SHP77 treated with DMSO at 0.1 percent for 48 hours (cell line): ENCODE measurements at places on chromosomes 16 and 17.

DNA sequence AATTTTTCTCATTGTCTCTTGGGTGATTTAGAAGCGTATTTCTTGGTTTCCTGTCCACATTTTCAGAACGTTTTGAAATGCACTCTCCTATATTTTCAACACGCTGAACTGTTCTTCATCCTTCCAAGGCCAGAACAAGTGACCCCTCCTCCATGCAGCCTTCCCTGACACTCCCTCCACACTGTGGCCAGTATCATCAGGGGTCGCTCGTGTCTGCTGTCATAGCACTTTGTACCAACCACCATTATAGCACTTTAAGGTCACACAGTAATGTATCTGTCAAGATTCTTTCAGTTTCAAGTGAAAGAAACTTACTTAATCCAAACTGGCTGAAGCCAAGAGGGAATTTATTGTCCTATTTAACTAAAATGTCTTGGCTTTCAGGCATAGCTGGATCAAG is 17.5 kb upstream of the IL21R start:
- DNase-seq, result no peak

GRCh38 chr16:67399749-67400704 is 6.7 kb upstream of the TPPP3 start:
- peak; percentile 79 for DNase-seq

DNA sequence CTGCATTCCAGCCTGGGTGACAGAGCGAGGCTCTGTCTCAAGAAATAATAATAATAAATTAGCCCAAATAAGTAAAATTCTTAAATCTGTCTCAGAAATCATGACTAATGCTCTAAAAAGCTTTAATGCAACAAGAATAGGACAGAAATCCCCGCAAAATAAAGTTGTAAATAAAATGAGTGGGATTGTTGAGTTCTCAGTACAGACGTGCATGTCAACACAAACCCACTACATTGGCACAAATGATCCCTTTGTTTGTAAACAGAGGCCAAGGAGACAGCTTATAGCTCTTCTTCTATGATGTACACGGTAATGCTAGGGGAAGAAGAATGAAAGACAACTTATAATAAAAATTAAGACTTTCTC is 6.0 kb downstream of the STAT5B start:
- no peak for DNase-seq

DNA sequence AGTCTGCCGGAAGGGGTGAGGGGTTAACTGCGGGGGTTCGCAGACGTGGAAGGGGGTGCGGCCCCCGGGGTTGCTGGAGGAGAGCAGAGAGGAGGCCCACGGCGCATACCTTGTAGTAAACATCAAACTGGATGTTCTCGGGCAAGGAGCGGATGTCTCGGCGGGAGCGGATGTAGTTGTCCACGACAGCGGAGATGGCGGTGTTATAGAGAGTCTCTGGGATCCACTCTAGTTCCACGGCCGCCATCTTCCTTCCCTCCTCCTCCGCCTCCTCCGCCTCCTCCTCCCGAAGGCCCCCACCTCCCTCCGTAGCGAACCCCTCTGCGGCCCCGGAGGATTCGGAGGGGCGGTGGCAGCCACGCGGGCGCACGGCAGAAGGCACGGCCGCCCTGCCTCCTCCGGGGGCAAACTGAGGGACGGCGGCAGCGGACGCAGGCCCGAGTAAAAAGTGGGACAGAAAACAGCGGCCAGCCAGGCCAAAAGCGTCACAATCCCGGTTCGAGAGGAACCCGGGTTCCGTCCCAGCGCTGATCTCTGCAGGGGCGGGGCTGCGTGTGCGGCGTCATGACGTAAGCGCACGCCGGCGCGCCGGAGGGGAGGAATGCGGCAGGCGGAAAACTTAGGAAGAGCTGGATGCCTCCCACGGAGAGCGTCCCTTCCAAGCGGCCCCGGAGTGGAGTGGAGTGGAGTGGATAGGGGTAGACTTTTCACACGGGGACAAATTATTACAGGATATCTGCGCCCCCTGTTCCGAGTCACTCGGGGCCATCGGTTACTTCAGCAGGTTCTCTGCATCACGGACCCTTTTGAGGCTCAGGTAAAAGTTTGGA is at the start of gene APPBP2:
TSS of gene APPBP2 (minus strand) at position 558 of the 830 bp plus-strand sequence. CDS start at position 247, 311 bp downstream.
- peak; percentile 44 for DNase-seq

DNA sequence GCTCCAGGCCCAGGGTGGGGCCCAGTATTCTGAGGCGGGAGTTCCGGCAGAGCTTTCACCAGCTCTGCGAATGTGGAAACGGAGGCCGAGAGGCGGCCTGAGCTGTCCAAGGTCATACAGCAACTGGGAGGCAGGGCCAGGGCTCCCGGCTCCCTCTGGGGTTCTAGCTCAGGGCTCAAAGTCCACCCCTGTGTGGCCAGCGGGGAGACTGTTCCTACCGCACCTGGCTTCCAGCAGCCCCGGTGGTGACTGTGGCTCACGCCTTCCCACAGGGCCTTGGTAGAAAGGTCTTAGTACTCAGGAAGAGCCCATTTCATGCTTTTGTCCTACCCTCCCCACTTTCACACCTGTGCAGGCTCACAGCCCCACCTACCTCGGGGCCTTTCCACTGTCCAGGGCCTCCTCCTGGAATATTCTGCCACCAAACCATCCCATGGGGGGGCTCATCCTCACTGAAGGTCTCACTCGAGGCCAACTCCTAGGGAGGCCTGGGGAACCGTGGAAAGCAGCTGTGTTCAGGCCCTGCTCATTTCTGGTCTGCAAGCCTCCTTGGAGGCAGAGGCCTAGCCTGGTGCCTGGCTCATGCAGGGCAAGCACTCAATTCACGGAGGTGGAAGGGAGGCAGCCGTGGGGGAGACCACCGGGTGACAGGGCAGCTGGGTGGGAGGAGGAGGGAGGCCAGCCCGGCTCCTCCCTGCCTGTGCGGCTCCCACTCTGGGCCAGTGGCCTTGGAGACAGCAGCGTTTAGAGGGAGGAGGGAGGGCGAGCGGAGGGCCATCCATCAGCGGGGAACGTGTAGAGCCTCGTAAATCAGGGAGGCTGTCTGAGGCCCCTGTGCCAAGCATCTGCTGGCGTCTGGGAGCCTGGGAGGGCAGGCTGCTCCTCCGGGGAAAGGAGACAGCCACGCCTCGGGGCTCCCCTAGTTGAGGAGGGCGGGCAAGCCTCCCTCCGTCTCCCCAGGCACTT is 12.7 kb upstream of the DOC2B start:
- peak; percentile 81 for DNase-seq

DNA sequence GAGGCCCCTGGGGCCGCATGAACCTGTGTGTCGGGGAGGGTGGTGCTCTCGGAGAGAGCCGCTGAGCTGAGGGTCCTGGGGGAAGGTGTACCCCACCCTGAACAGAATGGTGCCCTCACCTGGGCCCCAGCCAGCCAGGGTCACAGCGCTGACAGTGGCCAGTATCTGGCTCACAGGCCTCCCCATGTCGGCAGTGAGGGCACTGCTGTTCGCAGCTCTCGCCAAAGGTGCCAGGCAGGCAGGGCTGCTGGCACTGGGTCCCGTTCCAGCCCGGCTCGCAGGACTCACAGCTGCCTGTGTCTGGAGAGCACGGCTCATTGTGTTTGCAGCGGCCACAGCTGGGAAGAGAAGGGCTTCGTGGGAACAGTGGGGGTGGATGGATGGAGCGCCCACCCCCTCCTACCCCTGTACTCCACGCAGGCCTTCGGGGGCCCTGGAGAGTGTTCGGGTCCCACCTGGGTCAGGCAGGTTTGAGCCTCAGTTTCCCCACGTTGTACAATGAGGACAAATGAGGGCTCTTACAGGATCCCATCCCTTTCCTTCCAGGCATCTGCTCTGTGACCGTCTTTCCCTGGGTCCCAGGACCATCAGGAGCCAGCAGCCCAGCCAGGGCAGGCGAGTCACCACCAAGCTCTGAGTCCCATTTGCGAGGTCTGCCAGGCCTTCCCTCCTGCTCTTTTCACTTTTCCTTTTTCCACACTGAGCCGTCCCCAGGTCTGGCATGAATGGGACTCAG is 5.0 kb downstream of the SCARF1 start:
- no peak for DNase-seq

DNA sequence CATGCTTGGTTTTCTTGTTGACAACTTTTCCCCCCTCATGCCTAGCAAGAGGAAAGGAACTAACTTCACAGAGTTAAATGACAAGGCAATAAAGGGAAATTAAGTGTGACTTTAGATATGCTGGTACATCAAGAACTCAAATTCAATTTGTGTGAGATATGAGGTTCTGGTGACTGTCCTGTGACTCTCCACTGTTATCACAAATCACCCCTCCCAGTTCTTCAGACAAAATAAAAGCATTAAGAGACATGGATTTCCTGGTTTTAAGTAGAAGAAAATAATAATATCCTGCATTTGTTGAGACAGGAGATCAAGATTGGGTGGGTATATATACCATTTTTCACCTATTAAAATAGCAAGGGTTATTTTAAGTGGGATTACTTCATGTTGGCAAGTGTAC is 46.2 kb downstream of the SNTB2 start:
- no peak for DNase-seq

- no peak for DNase-seq
Observed at GRCh38 chr17:3802461-3803307, 1.7 kb upstream of the ITGAE start.

DNA sequence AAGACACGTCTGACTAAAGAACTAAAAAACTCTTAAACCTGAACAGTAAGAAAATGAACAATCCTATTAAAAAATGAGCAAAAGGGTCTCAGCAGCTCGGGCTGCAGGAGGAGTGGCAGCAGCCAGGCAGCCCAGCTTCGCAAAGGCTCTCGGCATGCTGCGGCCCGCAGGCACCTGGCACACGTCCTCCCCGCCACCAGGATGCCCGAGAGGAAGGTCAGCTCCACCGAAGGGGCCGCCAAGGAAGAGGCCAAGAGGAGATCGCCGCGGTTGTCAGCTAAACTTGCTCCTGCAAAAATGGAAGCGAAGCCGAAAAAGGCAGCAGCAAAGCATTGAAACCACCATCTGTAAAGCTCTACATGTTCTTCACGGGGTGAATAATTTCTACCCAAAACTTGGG is 173.5 kb downstream of the BCAS3 start:
- no peak for DNase-seq

DNA sequence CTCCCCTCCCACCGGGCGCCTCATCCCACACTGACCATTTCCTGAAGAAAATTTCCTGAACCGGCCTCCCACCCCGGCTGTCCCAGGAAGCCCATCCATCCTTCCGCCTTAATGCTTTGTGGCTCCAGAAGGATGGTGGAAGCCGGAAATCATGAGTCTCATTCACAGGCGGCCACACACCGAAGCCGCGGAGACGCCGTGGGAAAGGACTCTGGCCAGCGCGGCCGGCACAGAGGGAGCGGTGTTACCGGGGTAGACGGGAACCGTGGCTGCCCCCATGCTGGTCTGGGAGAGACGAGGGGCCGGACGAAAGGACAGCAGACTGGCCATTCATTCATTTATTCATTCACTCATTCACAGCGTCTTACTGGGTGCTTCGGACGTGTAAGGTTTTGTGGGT is 326.8 kb downstream of the SEC14L1 start:
- no peak for DNase-seq

- no peak for DNase-seq
Observed at GRCh38 chr16:86573215-86573614, 5.1 kb upstream of the FOXL1 start.

- peak; percentile 35 for DNase-seq
Observed at GRCh38 chr17:72151565-72152386, 31.0 kb downstream of the SOX9 start.

- DNase-seq, result no peak
Observed at GRCh38 chr17:65220732-65221131, 83.6 kb downstream of the RGS9 start.

GRCh38 chr17:82228842-82229697 is at the start of gene SLC16A3:
Gene SLC16A3, plus strand, starts transcription at chr17:82229042. Its CDS starts 6,967 bp downstream, at chr17:82236009.
- no peak for DNase-seq

DNA sequence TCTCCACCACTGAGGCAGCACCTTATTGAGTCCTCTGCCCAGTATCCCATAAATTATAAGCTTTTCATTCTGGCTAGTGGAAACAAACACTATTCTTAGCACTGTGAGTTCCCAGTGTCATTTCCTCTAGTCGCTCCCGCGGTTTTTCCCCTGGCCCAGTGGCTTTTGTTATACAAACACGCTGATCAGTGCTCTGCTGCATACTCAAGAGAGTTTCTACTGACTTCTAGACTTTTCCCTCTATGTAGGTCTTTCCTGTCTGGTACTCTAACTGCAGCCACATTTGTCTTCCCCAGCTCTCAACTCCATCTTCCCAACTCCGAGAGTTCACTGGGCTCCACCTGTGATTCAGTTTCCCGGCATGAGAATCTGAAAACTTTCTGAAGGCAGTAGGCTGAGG is 556.6 kb upstream of the SALL1 start:
- no peak for DNase-seq

GRCh38 chr17:47728214-47728877 is 4.7 kb upstream of the TBX21 start:
- DNase-seq, result no peak

- DNase-seq, result no peak
Observed at GRCh38 chr16:4660454-4661007, 32.8 kb upstream of the NUDT16L1 start.

GRCh38 chr17:39178536-39178935 is 12.6 kb upstream of the ARL5C start:
- DNase-seq, result no peak

DNA sequence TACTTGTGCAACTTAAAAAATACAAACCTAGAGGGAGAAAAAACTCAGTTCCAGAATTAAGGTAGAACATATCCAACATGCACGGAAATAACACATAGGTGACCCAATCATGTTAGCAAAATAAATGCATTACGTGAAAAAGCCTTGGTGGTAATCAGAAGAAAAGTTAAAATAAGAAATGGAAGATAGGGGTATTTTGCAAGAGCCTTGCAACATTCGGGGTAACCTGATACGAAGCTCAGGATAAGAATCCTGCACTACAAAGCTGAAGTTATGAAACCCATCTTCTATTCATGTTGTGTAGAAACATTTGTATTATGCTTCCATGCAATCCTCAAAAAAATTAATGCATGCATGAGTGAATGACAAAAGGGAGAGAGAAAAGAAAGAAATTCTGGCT is 33.1 kb downstream of the CHCT1 start:
- DNase-seq, result no peak

GRCh38 chr16:30896889-30897733 is 697 bp downstream of the CTF1 start:
- DNase-seq, result peak; percentile 80

- DNase-seq, result no peak
Observed at GRCh38 chr16:12006637-12007036, 30.1 kb downstream of the SNX29 start.

DNA sequence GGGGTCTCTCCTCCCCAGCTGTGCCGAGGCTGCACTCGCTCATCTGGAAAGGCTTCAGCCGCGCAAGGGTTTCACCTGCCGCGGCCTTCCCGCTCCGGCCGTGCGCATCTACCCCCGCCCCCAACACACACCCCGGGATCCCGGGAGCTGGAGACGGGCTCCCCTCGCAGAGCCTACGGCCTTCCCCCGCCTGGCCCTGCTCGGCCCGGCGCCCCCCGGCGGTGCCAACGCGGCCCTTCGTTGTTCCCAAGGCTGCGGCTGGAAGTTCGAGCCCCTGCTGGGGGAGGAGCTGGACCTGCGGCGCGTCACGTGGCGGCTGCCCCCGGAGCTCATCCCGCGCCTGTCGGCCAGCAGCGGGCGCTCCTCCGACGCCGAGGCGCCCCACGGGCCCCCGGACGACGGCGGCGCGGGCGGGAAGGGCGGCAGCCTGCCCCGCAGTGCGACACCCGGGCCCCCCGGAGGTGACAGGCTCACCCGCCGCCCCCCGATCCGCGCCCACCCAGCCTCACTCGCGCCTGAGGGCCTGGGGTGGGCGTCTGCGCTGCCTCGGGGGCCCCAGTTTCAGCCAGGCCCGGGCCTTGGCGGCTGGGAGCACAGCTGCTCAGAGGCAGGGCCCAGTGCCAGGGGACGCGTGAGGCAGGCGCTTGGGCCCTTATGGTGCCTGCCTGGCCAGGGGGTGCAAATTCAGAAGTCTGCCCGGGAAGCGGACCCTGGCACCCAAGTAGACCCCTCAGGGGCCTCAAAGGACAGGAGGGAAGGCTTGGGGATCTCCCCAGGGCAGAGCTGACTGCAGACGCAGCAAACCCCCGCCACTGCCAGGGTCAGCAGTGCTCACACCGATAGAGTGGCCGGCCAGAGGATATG is 11.2 kb downstream of the GALK1 start:
- peak; percentile 25 for DNase-seq
